ENCODE measurements at places on chromosomes 3 and 15.

DNA sequence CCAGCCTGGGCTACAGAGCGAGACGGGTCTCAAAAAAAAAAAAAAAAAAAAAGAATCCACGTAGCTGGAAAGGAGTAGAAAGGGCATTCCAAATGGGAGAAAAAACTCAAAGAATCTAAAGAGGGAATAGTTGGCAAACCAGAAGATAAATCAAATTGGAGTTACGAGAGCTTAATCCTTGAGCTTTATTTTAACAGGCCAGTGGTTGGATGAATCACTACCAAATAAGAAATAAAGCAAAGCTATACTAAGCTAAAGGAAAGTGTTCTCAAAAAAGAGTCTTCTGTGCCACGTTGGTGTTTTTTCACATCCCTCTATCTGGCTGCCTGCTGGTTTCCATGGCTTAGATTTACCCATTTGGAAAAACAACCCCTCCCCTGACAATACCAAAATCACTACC is 14.0 kb downstream of the VGLL4 start:
- no peak for DNase-seq

GRCh38 chr15:68028137-68028887 is 25.8 kb upstream of the PIAS1 start:
- no peak for DNase-seq

GRCh38 chr3:188389711-188390342 is 235.9 kb downstream of the LPP start:
- no peak for DNase-seq

DNA sequence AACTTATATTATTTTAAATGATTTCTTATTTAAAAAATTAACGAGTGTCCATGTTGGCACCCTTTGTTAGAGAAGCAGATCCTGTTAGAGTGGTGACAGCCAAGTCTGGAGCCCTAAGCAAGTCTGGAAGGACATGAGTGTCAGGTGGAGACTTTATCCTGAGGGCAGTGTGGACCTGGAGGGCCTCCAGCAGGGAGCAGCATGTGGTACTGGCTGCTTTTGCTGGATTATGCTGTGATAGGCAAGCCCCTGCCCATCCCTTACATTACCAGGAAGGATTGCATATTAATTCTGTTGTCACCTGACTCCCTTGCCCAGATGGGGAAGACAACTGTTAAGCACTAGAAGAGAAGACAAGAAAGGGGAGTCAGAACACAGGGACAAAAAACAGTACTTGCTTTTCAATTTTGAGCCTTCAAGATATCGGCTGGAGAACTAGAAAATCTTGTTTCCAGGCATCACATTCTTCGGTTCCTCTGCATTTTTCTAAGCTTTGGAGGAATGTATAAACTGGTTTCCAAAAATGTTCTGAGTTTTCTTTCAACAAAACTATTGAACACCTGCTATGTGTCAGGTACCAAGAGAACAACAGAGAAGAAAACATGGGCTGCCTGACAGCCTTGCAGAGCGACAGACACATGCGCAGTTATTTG is 22.7 kb downstream of the ZNF860 start:
- no peak for DNase-seq

- no peak for DNase-seq
These were observed 5.0 kb downstream of the ITGB5 start for GRCh38 chr3:124881976-124882697.

GRCh38 chr3:4749567-4750002 is 229.7 kb upstream of the BHLHE40 start:
- no peak for DNase-seq

- no peak for DNase-seq
These were observed 51.7 kb upstream of the SMAD3 start for GRCh38 chr15:67013696-67014095.

GRCh38 chr15:35622641-35623340 is 76.8 kb upstream of the DPH6 start:
- DNase-seq: no peak

GRCh38 chr3:177557548-177557947 is 360.3 kb upstream of the TBL1XR1 start:
- DNase-seq: no peak

All from T-helper 2 cell (primary cell).